ENCODE measurements at places on chromosomes 11 and 22.

GRCh38 chr22:29658176-29658575, 54.7 kb downstream of the NF2 start:
- no peak for DNase-seq

- DNase-seq, result no peak
Measured at GRCh38 chr11:47234669-47235100, 13.9 kb downstream of the ACP2 start.

DNA sequence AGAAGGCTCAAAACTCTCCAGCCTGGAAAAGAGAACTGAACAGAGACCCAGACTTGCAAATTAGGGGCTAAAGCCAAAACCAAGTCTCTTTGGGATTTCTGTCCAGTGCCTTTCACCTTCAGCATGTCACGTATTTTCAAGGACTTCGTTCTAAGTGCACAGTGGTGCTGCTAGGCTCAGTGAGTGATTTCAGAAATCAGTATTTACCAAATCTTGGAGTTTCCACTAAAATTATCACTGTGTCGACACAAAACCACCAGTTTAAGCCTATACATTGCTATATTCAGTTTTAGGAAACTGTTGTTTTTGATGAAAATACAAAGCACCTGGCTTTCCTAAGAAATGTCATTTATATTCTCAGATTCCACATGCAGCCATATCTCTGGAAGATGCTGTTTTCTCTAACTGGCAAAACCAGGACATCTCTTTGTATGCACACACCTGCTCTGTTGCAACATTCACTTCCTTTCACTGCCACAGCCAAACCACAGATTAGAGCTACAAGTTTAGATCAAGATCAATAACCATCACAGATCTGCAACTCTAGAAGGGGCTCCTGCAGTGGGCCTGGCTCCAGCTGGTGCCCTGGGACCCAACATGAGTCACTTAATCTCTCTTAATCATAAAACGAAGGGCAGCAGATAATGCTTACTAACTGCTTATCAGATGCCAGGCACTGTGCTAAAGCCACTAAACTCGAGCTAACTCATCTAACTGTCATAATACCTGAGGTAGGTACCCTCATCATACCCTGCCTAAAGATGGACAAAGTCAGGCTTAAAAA, 22.3 kb downstream of the SMCO4 start:
- no peak for DNase-seq

DNA sequence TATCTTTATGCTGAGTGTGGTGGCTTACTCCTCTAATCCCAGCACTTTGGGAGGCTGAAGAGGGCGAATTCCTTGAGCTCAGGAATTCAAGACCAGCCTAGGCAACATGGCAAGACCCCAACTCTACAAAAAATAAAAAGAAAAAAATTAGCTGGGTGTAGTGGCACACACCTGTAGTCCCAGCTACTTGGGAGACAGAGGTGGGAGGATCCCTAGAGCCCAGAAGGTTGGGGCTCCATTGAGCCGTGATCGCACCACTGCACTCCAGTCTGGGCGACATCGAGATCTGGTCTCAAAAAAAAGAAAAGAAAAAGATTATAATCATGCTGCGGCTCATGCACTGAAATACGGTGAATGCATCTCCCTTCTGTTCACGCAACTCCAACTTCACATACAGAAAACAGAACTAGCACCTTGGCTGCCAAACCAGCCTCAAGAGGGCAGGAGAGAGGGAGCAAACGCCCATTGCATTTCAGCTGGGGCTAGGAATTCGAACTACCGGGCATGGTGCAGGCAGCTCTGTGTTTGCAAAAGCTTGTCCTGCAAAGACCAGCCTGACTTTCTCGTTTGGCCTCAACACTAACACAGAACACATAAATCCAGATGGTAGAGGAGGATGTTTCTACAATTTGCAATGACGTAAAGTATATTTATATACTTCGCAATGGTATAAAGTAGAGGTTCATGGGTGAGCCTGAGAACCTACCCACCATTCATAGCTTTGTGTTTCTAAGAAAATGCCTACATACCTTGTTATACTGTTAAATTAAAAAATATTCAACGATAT, 6.3 kb upstream of the SYNGR1 start:
- no peak for DNase-seq

DNA sequence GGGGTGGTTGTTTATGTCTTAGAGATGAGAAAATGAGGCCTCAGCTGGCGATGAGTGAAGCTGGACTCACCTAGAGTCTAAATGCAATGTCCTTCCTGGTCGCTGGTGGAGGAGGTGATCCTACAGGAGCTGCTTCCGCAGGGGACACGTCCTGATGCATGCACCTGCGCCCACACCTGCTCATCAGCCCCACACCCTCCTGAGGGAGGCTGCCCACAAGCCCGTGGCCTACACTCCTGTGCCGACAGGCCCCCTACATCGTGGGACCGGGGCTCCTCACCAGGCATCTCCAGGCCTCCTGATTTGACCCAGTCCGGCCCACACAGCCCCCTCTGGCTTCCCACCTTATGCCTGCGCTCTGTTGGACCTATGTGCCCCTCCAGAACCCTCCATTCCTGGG, 857.2 kb downstream of the TBC1D22A start:
- DNase-seq, result no peak

- no peak for DNase-seq
Measured at GRCh38 chr11:47396049-47396320, 12.4 kb upstream of the SLC39A13 start.

DNA sequence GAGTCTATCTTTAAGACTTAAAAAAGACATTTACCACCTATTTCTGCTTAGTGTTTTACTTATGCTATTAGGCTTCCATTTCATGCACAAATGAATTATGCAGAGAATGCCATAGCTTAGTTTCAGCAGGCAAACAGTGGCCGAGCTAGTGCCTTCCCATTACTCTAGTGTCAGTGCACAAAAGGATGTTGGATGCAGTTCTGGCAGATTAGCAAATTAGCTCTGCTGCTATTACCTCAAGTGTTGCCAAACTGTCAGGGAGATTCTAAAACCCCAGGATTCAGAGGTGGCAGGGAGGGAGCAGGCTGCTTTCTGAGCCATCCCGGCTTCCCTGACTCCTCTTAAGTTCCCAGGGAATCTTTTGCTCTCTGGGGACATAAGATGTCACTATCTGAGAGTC, 209.4 kb upstream of the NCAM1 start:
- no peak for DNase-seq

DNA sequence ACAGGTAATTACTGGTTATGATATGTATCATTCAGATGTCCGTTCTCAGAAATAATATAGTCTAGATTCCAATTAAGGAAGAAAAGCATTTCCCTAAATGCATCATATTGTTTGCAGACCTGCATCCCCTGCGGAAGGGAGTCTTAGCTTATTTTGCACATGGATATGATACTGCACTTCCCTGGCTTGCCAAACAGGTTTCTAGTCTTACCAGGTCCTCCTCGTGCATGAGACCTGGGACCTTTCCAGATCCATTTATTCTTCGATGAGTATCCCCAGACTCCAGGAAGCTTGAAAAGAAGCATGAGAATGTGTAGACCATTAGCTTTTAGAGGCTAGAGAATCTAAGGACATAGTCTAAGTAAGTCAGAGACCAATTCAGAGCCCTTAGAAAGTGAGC, 30.6 kb downstream of the CYB5R2 start:
- no peak for DNase-seq

- DNase-seq, result no peak
Measured at GRCh38 chr11:128477278-128477677, 110.1 kb downstream of the ETS1 start.

GRCh38 chr22:29689880-29690213, 30.0 kb upstream of the CABP7 start:
- DNase-seq, result peak; percentile 20

DNA sequence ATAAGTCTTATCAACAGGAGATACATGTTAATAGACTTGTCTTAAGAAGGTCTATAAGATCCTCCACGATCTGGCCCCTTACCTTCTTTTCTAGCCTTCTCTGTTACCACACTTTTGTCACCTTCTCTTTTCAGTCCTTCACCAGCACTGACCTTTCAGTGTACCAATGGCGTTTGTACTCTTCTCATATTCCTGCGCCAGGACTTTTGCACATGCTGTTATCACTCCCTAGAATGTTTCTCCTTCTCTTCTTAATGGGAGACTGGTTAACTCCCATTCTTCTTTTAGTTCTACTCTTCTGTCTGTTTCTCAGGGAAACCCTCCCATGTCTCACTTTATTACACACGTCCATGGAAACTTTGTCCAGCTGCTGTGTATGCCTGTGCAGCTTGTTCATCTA, 4.4 kb upstream of the EED start:
- no peak for DNase-seq

GRCh38 chr11:110000031-110000502, 93.1 kb upstream of the ZC3H12C start:
- no peak for DNase-seq

DNA sequence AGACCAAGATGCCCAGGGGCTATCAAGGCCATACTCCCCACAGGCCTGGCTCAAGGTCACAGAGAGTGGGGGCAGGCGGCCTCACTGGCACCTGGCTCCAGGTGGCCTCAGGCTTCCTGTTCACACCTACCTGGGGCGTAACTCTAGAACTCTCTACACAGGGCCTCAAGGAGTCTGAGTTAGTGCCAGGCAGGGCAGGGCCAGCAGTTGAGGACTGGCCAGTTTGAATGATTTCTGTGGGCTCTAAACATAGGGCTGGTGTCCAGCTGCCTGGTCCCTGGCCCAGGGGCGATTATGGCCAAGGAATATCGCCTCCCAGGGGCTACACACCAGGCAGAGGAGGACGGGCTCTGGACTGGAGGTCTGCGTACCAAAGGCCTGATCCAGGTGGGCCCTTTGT, 79.2 kb downstream of the WNT7B start:
- DNase-seq, result no peak

Measured in DMS 273 treated with DMSO at 0.1 percent for 48 hours (cell line).